ENCODE measurements at places on chromosomes 5 and 9. TPM values are rescaled to one million over a fixed set of nuclear protein-coding genes. Genes with fewer than 3 reads are reported as not detected.

The ITK gene
- total RNA-seq = 319 TPM

The STARD4 gene
- total RNA-seq = 230 TPM

The RBM18 gene
- 19.4 TPM for total RNA-seq

The NR6A1 gene
- total RNA-seq = 1.8 TPM

The OLFML2A gene
- 0.11 TPM for total RNA-seq

- peak overlapping the region; percentile 54 for H3K27ac ChIP-seq
- H3K4me3 ChIP-seq = peak overlapping the region; percentile 99
- peaks cover 56% of the 10 kb centered on the region for H3K4me1 ChIP-seq
- no peak for DNase-seq
- H3K36me3 ChIP-seq = peaks cover 43% of the 10 kb centered on the region
Observed at GRCh38 chr5:151087486-151087885, 6.7 kb upstream of the TNIP1 start.

GRCh38 chr5:163533223-163533622, 27.8 kb downstream of the MAT2B start:
- no peaks in the 10 kb centered on the region for H3K4me1 ChIP-seq
- H3K27me3 ChIP-seq = peaks cover 16% of the 10 kb centered on the region
- no peak for DNase-seq

DNA sequence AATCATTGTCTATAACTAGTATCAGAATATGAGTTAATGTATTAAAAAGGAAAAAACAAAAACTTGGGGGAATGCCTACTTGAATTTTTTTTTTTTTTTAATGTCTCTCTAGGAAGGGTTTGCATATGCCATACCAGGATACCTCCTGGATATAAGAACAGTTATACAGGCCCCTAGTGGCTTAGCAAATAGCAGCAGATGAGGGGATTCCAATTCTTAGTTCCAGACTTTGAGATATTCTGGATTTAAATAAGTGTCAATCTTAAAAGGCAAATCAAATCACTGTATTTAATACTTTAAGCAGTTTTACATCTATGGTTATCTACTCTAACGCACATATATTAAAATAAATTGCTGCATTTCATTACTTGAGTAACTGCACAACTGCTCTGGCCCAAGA, 1055.5 kb upstream of the DMAC1 start:
- no peak overlapping the region for H3K4me3 ChIP-seq
- peaks cover 10% of the 10 kb centered on the region for H3K4me1 ChIP-seq
- DNase-seq = no peak
- peaks cover 49% of the 10 kb centered on the region for H3K27me3 ChIP-seq
- H3K36me3 ChIP-seq = no peaks in the 10 kb centered on the region

DNA sequence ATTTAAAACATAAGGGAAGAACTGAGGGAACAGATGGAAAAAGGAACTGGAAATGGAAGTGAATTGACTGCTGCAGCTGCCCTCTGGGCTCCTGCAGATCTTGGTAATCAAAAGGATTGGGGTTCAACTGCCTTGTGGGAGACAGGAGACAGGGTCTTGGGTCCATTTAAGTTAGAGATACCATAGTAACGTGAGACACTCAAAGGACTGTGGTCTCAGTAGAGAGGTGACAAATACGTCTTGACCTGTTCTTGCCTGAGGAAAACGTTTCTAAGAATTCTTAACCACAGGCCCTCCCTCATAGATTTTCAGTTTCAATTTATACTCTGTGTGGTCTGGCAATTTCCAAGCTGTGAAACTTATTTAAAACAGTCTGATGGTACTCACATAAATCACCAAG, 100.8 kb upstream of the DHFR start:
- H3K4me3 ChIP-seq = peak overlapping the region; percentile 49
- no peaks in the 10 kb centered on the region for H3K27me3 ChIP-seq
- peak; percentile 47 for DNase-seq
- H3K27ac ChIP-seq = peak overlapping the region; percentile 91

DNA sequence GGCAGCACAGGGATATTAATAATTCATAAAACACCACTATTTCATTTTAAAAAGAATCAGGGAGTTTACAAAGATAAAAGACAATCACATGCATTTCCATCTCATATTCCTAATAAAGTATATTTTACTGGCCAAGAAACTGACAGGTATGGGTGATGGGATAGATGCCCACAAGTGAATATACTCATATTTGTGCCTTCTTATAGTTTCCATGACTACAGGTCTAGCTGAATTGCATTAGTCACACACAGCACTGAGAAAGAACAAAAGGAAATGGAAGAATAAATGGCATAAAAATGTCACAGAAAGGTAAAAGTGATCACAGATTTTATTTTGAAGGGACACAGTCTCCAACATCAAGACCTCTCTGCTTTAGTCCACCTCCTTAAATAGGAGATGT, 193.5 kb downstream of the PLK2 start:
- H3K4me1 ChIP-seq = no peaks in the 10 kb centered on the region
- no peak for DNase-seq
- no peak overlapping the region for H3K4me3 ChIP-seq
- H3K36me3 ChIP-seq = no peaks in the 10 kb centered on the region

DNA sequence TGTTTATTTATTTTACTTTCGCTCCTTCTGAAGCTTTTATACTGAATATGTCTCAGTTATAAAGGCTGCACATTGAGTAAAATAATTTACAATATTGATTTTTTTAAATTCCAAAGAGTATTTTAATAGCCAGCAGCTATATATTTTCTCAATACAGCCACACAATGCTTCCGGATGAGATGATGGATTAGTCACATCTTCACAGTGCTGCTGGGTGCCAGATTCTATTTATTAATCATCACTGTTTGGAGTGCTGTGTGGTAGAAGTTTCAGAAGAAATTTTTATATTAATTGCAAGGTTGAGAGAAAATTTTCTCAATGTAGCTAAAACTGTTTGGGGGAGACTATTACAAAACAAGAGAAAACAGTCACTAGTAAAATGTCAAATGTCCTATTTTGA, 989.8 kb downstream of the TLE4 start:
- DNase-seq = no peak
- H3K36me3 ChIP-seq = no peaks in the 10 kb centered on the region
- no peaks in the 10 kb centered on the region for H3K4me1 ChIP-seq
- H3K27me3 ChIP-seq = no peaks in the 10 kb centered on the region

DNA sequence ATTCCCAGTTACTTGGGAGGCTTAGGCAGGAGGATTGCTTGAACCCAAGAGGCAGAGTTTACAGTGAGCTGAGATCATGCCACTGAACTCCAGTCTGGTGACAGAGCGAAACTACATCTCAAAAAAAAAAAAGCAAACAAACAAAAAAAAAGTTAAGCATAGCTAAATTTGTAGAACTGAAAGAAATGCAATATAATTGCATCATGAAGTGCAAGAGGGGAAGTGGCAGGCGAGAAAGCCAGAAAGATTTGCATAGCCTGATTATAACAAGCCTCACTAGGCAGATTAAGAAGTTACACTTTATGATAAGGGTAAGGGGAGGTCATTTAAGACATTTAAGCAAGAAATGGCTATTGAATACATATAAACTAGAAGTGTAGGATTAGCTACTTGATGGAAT, 187.1 kb downstream of the EDIL3 start:
- H3K27me3 ChIP-seq = no peaks in the 10 kb centered on the region
- H3K4me1 ChIP-seq = no peaks in the 10 kb centered on the region
- H3K36me3 ChIP-seq = no peaks in the 10 kb centered on the region

- H3K4me3 ChIP-seq = no peak overlapping the region
- DNase-seq = no peak
- H3K36me3 ChIP-seq = no peaks in the 10 kb centered on the region
- H3K27me3 ChIP-seq = no peaks in the 10 kb centered on the region
- no peaks in the 10 kb centered on the region for H3K4me1 ChIP-seq
- H3K27ac ChIP-seq = no peak overlapping the region
Observed at GRCh38 chr9:130288926-130289690, 23.5 kb downstream of the HMCN2 start.

DNA sequence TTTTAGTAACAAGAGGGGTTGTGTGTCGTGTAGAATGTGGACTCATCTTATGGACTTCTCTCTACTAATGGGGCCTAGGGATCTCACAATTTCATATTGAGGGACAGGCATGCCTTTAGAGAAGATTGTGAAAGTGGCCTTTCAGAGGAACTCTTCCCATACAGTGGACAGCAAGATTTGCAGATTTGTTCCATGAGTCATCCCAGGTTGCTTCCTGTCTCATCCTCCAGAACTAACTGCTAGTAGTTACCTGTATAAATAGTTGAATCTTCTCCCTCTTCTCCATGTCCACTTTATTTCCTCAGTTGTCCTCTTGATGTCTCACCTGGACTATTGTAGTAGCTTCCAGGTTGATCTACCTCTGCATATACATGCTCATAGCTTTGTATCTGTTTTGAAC, 997.5 kb upstream of the CTNND2 start:
- no peaks in the 10 kb centered on the region for H3K4me1 ChIP-seq
- no peaks in the 10 kb centered on the region for H3K36me3 ChIP-seq
- DNase-seq = no peak
- no peaks in the 10 kb centered on the region for H3K27me3 ChIP-seq

GRCh38 chr5:142572006-142572405, 113.9 kb downstream of the FGF1 start:
- DNase-seq = no peak
- no peaks in the 10 kb centered on the region for H3K36me3 ChIP-seq
- H3K4me1 ChIP-seq = peaks cover 8% of the 10 kb centered on the region

- no peak overlapping the region for H3K4me3 ChIP-seq
- DNase-seq = no peak
- no peaks in the 10 kb centered on the region for H3K36me3 ChIP-seq
- H3K27ac ChIP-seq = no peak overlapping the region
- H3K4me1 ChIP-seq = no peaks in the 10 kb centered on the region
Observed at GRCh38 chr5:151581347-151581746, 9.8 kb downstream of the FAT2 start.

Measured in activated T-helper 2 cell treated with anti-CD3 and anti-CD28 coated beads, Interferon-gamma antibody, Interleukin-2, Interleukin-4, amounts not matched to agents 10 μg/mL and 5 μg/mL and 100 μg/mL, durations not matched to agents 14 hours and 24 hours and 36 hours (primary cell).